ENCODE measurements at places on chromosomes 3 and 15.
A peak's percentile ranks its signal among the peaks of the same experiment; 100 is the strongest.

DNA sequence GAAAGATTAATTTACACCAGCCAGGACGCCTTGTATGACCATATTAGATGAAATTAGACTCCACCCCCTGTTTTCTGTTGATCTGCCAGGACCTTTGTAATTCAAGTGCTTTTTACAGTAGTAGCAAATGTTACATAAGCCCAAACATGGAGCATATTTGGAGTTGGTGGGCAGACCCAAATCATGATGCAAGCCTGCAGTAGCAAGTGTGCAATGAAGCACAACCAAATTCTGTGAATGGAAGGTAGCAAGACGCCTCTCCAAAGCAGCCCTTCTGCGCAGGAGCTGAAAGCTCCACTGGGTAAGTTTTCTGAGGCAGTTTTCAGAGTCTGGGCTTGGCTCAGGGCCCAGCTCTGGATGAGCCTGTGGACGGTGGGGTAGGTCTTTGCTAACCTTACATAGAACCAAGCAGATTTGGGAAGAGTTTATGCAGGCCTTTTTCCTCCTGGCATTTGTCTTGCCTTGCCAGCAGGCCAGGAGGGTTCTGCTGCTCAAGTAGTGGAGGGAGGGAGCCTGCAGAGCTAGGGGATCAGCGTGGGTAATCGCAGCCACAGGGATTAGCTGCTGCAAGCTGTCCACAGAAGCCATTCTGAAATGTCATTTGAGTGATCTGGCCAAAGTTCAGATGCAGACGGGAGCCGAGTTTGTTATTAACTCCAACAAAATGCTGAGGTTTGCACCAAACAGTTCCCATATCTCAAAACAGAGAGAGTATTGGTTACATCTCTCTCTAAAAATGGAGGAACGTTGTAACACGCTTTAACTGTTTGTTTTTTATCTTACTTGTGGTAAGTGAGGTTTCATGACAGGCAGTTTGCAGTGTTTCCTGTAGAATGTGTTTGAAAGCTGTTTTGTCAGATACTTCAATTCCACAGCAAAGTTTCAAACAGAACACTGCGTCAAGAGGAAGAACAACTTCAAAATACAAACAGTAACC is 55.4 kb downstream of the PSMD6 start:
- peak; percentile 64 for DNase-seq

DNA sequence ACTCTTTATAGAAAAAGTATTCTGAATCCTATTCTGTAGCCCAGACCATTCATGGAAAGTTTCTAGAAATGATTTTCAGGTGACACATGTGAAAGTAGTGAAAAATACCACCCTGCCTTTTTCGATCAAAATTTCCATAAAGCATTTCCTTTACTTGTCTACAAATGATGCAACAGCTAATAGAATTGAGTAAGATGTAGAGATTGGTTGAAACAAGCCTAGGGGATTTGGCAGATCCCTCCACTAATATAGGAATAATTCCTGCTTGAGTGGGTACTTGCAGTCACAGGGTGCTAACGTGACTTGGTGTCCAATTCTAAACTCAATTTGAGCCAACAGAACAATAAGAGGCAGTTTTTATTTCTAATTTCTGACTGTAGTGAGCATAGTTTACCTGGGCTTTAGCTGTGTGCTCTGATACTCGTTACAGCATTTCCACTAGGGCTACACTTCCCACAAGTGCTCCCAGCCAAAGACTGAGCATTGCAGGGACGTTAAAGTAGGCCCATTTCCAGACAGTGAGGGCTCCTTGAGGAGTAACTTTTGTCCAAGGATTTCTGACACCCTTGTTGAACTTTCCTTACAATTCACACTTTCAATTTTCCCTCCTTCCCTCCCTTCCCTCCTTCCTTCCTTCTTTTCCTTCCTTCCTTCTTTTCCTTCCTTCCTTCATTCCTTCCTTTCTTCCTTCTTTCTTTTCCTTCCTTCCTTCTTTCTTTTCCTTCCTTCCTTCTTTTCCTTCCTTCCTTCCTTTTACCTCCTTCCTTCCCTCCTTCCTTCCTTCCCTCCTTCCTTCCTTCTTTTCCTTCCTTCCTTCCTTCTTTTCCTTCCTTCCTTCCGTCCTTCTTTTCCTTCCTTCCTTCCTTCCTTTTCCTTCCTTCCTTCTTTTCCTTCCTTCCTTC is 53.9 kb upstream of the TP63 start:
- DNase-seq = no peak

DNA sequence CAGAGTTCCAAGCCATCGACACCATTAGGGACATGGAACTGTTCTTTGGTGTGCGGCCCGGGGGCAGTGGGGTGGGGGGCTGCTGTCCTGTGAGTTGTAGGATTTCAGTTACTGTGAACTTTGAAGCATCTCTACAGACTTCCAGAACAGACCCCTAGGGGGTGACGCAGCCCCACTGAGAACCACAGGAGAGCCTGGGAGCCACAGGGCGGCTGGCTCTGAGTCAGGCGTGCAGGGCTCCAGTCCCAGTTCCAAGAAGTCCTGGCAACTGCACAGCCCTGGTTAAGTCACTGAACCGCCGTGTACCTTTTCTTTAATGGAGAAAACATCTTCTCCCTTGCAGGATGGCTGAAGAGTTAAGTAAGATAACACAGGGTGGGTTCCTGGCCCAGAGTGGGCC is 23.5 kb upstream of the LRTM1 start:
- peak; percentile 66 for DNase-seq

DNA sequence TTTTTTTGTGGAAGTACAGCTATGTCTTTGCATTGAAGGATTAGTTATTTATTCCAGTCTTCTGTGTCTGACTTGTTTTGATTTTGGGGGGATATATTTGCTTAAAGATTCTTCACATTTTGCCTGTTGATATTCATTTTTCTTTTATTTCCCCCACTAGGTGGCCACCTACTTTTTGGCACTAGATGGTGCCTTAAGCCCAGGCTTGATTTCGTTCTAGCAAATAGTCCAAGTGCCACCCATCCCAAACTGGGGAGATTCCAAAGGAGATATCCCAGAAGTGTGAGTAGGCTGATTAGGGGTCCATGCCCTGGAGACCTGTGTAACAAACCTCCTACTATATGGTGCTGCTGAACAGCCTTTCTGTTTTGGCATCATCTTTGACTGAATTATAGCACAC is 80.0 kb upstream of the SPATA16 start:
- DNase-seq = no peak

DNA sequence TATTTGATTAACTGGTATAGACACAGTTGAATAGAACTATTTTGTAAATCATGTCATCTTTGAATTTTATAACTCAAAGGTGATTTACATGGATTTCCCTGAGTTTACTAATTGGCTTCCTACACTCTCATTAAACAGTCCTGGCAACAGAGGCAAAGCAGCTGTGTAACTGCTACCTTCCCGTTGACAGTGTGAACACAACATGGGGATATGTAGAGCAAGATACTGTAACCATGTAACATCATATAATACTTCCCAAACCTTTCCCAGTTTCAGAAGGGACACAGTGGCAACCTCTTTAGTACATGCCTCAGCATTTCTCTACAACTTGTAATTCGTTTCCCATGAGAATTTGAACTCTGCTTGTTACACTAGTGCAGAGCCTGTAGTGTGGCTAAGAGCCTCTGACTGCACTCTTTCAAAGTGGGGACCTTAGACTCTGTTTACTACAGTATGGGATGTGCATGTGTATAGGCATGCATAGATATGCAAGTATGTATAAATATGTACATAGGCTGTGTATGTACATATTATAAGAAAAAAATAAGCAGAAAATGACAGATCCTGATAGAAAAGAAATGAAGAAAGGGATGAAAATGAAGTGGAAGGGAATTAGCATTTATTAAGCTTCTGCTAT is 299.3 kb downstream of the SLC9A9 start:
- no peak for DNase-seq

All from mucosa of descending colon (tissue), 3 donors.